ENCODE measurements at places on chromosomes 5 and 9. TPM values are rescaled to one million over a fixed set of nuclear protein-coding genes. Genes with fewer than 3 reads are reported as not detected.

CCNB1 gene
- total RNA-seq, result 2.4 TPM

ANGPTL2 gene
- total RNA-seq, result 45.7 TPM

SLC6A18 gene
- total RNA-seq, result not detected

KCNT1 gene
- total RNA-seq, result 0.28 TPM

PHYHD1 gene
- total RNA-seq, result 24.8 TPM

GRCh38 chr5:64788156-64788555 is 19.4 kb downstream of the CWC27 start:
- no peak for DNase-seq

- DNase-seq, result no peak
These were observed 420.2 kb downstream of the AGTPBP1 start for GRCh38 chr9:85321561-85321960.

- no peak for DNase-seq
These were observed 8.0 kb downstream of the NTNG2 start for GRCh38 chr9:132169672-132170392.

- no peak for DNase-seq
These were observed 335.9 kb downstream of the PARP8 start for GRCh38 chr5:51002368-51002767.

GRCh38 chr5:151660616-151661495 is 25.9 kb downstream of the SPARC start:
- no peak for DNase-seq

DNA sequence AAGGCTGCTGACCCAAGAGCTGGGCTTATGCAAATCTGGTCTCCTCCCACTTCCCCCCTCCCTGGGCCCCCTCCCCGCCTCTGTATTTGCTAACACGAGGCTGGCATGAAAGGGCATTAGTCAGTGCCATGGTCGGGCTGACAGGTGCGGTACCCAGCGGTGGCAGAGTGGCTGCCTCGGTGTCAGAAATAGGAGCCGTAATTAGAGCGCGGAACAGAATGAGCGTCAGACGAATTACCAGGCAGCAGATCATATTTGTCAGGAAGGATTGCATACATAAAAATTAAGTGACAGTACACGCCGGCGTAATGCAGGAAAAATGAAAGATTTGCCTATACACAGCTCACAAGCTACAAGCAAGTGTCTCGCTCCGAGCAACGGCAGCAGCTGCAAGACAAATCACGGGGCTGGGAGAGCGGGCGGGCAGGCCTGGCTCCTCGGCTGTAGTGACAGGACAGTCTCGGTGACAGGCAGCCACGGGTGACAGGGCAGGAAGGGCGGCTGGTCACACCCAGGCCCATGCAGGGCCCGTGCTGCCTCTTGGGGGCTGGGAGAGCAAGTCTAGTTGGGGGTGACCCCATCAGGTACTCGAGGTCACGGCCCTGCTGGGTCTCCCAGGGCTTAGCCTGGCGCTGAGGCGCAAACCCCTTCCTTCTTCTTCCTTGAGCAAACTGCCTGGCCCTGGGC is 72.4 kb downstream of the NEK6 start:
- DNase-seq, result no peak

DNA sequence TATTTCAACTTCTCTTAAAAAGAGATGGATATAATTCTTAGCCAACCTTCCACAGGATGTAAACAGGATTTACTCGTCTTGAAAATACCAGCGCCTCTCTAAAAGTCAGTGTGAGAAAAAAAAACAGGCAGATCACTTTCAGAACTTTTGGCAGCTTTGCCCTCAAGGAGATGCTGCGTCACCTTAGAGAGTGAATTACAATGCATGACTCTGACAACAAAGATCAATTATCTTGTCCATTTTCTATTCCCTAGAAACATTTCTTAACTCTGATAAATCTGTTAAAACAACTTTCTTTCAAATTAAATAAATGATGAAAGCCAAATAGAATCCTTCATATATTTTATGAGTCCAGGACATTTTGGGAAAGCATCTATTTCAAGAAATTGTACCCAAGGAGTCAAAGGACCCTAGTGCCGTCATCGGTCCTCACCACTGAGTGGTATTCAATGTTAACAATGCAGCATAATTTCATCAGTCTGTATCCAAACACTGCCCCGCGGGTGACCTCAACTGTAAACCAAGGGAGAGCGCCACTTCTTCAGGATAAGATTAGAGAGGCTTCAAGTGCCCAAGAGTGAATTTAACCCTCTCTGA is 536.0 kb downstream of the PDE4D start:
- DNase-seq, result no peak

DNA sequence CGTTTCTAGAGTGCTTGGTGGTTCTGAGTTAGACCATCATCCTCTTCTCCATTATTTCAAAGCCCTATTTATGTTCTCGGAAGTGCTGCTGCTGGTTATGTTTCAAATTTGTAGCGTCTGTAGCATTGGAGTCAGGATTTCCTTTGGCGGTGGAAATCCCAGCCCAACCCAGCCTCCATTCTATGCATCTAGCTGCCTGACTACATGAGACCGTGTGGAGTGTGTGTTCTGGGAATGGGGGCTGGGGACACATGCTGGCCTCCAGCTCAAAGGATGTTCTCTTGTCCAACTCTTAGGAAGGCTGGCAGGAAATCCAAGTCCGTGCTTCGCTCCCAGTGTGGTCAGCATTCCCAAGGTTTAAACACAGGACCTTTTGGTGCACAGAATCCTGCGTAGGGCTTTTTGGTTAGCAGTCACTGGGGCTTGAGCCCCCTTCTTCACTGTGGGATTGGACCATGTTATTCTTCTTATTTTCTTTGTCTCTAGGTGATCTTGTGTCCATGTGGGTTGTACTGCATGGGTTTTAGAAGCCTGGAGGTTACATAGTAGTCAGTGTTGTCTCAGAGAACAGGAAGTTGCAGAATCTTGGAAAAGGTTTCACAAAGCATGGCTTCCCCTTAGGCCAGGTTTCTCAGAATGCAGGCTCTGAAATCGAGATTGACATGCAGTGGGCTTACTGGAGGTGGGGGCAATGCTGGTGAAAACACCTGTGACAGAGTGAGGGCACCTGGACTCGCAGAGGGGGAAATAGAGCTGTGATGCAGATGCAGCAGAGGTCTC is 132.2 kb downstream of the ARHGAP26 start:
- no peak for DNase-seq

GRCh38 chr9:92563116-92564100 is 27.6 kb upstream of the ECM2 start:
- DNase-seq, result no peak

GRCh38 chr9:37414503-37414943 is 8.0 kb upstream of the GRHPR start:
- DNase-seq, result peak; percentile 75

DNA sequence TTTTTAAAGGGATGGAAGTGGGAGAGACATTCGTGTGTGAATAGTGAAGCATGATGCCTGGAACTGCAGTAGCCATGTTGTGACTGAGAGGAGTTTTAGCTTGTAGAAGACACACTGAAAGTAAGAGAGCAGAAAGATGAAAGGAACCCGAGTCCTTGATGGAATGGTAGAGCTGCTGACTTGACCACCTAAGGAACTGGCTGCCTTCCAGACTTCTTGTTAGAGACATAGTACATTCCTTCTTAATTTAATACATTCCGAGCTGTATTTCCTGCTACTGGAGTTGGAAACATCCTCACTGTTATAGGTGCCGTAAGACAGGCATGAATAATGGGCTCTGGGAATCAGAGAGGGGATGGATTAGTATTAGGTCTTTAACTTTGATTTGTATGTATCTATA is 7.4 kb downstream of the CER1 start:
- DNase-seq, result no peak

DNA sequence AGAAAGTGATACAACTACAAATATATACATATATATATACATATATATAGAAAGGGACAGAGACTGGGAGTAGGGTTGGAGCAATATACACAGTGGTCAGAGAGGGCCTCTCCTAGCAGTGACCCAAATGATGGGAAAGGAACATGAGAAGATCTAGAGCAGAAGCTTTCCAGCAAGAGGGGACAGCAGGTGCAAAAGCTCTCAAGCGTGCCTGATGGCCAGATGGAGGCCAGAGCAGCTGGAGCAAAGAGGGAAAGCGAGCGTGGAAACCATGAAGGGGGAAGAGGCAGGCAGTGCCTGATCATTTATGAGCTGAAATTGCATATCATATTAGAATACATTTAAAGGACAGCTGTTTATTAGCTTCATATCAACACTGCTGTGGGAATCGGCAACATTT is 7.6 kb upstream of the GRPEL2 start:
- no peak for DNase-seq

- DNase-seq, result no peak
These were observed 185.6 kb downstream of the AOPEP start for GRCh38 chr9:94911986-94912635.

All from posterior vena cava (tissue), 2 donors.